ENCODE measurements at places on chromosomes 3 and 15. TPM values are rescaled to one million over a fixed set of nuclear protein-coding genes. Genes with fewer than 3 reads are reported as not detected.

The CHRNA5 gene
- 4.4 TPM for total RNA-seq

DNA sequence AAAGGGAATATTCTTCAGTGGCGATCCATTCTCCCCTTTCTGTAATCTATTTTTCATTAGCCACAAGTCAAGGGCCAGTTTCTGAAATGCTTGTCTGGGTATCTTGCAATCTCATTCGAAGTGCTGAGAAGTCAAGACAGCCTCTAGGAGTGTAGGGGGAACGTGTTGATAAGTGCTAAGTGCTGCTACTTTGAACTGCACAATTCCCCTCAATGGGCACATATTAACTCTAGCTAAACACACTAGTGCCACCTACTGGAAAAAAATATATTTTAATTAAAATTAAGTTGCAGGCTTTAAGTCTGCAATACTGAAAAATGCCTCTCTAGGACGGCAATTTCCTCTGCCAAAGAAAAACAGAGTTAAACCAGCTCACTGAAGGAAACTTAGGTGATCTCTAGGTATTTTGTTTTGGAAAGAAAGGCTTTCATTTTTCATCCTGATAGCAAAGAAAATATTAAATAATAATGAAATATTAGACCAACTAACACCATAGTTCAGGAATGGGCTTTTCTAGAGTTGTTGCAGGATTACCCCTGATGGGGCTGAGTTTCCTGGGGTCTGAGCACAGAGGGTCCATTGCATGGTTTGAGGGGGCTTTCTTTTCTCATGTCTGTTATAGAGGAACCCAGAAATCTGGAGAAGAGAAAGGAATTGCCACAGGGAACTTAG, 181.9 kb upstream of the KBTBD8 start:
- DNase-seq, result no peak

The CCR3 gene
- not detected for total RNA-seq

The MESP1 gene
- 8.4 TPM for total RNA-seq

The KBTBD13 gene
- 10.6 TPM for total RNA-seq

GRCh38 chr3:142664311-142664710, 59.5 kb upstream of the TRPC1 start:
- DNase-seq, result no peak

The SMCO1 gene
- 110 TPM for total RNA-seq

DNA sequence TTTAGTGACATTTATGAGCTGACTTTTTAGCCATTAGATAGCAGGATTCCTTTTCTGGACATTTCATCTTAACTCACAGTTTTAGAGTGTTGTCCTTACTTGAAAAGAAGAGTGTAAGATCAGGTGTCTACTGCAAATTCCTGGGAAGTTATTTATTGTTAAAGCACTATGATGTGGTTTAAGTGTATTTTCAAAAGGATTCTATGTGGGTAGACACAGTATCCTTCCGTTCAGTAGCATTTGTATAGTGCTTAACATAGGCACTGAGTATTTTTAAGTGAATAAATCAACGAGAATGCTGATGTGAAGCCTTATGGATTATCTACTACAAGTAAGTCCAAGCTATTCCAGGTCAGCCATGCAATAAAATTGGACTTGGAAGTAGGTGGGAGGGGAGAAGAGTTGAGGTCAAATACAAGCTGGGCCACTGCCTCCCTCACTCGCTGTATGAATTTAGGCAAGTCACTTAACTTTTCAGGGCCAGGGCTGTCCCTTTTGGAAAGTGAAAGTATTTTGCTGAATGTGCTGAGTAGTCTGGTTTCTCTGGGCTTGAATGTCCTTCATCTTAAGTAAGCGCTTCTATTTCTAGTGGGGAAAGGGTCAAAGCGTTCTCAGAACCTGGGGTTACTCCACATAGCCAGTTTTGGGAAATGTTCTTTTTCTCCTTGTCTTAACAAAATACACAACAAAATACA, 48.6 kb downstream of the GAP43 start:
- no peak for DNase-seq

DNA sequence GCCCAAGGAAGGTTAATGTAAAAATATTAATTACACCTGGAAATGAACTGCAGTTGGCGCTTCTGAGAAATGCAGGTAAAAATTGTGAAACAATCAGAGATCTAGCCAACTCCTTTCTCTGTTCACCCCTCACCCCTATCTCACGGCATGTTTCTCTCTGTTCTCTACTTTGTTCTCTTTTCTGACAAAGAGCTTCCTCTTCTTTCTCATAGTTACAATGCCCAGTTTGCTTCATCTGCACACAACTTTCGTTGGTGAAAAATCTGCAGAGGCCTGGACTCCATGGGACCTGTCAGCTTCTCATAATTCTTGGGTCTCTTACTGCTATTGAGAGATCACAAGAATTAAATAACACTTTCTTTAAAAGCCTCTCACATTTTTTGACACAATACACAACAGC, 212.9 kb upstream of the LRRN1 start:
- DNase-seq, result no peak

GRCh38 chr3:183180110-183180783, 17.7 kb upstream of the LAMP3 start:
- no peak for DNase-seq

The LRRC34 gene
- total RNA-seq, result 1.6 TPM

The GRK7 gene
- not detected for total RNA-seq

GRCh38 chr3:94928921-94929320, 866.1 kb downstream of the NSUN3 start:
- no peak for DNase-seq

GRCh38 chr3:40827226-40827625, 302.5 kb downstream of the ZNF621 start:
- no peak for DNase-seq

The CXCR6 gene
- 0.59 TPM for total RNA-seq
